MG63 (cell line): ENCODE measurements at places on chromosomes 6 and 20. TPM values are rescaled to one million over a fixed set of nuclear protein-coding genes. Genes with fewer than 3 reads are reported as not detected.

The DOK5 gene
- 1.9 and 3.3 TPM in 2 replicates for total RNA-seq

The BANF2 gene
- not detected in 2 replicates for total RNA-seq

The TFAP2A gene
- total RNA-seq, result 9.5 and 14.8 TPM in 2 replicates

The LY6G6C gene
- total RNA-seq, result not detected in 2 replicates

The GFRAL gene
- not detected in 2 replicates for total RNA-seq

The ULBP2 gene
- total RNA-seq, result 2.2 and 7.4 TPM in 2 replicates

The PLN gene
- not detected in 2 replicates for total RNA-seq

The TGM2 gene
- total RNA-seq, result 82.5 and 111 TPM in 2 replicates

The PAK5 gene
- not detected in 2 replicates for total RNA-seq

The PTPRK gene
- 9.7 and 33.7 TPM in 2 replicates for total RNA-seq

The HEY2 gene
- not detected in 2 replicates for total RNA-seq

The BNIP5 gene
- total RNA-seq, result not detected in 2 replicates

The CST2 gene
- not detected in 2 replicates for total RNA-seq

The BEND3 gene
- total RNA-seq, result 2.2 and 5.9 TPM in 2 replicates

The NR2E1 gene
- 0.25 TPM in 1 of 2 replicates, not detected in the other for total RNA-seq

The CST4 gene
- total RNA-seq, result not detected in 2 replicates

The GNAS gene
- total RNA-seq, result 494 and 560 TPM in 2 replicates

The CGA gene
- total RNA-seq, result not detected in 2 replicates

The PTCHD4 gene
- not detected in 2 replicates for total RNA-seq

The HNF4A gene
- not detected in 2 replicates for total RNA-seq

The GPR63 gene
- total RNA-seq, result 0.03 and 0.10 TPM in 2 replicates

The LGSN gene
- total RNA-seq, result not detected in 2 replicates

The DDR1 gene
- 16.7 and 52.0 TPM in 2 replicates for total RNA-seq

The SIRPD gene
- not detected in 2 replicates for total RNA-seq
